ENCODE measurements at places on chromosomes 5 and 9. TPM values are rescaled to one million over a fixed set of nuclear protein-coding genes. Genes with fewer than 3 reads are reported as not detected.

DNA sequence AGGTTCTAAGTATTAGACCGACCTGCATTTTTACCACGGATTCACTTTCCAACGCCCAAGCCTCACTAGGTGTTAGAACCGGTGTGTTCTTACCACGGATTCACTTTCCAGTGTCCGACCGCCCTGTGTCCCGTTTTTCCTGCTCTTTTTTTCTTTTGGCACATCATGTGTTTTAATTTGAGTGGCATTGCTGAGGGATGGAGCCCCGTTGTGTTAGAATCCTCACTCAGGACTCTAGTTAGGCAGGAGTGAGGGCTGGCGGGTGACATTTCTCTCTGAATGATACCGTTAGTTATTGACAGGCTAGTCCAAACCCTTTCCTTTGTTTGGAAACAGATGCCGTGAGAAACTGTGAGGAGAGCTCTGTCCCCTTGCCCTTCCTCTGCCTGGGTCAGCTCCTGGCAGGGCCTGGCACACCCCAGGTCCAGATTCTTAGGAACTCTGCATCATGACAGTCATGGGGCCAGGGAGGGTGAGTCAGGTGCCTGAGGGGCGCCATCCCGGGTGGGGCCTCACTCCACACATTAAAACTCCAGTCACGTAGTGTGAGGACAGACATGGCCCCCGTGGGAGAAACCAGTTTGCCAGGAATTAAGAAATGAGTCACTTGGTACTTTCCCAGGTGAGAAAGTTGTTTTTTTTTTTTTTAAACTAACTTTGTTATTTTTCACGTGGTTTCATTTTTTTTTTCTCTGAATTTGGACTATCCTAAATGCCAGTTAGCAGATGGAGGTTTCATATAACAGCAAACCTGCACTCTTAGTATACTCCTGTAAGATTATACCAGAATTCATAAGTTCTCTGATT, 15.8 kb downstream of the EXOC3 start:
- no peaks in the 10 kb centered on the region for H3K27me3 ChIP-seq
- peaks cover 58% of the 10 kb centered on the region for H3K36me3 ChIP-seq
- peaks cover 12% of the 10 kb centered on the region for H3K4me1 ChIP-seq
- peak overlapping the region; percentile 32 for H3K27ac ChIP-seq

- no peak for DNase-seq
- H3K27ac ChIP-seq, result no peak overlapping the region
- H3K4me1 ChIP-seq, result peaks cover 85% of the 10 kb centered on the region
- no peak overlapping the region for H3K4me3 ChIP-seq
- peaks cover 4% of the 10 kb centered on the region for H3K36me3 ChIP-seq
- no peaks in the 10 kb centered on the region for H3K27me3 ChIP-seq
Measured at GRCh38 chr5:76408104-76408654, 5.1 kb downstream of the IQGAP2 start.

SERINC5 gene
- 165 TPM for total RNA-seq

TPM2 gene
- total RNA-seq, result 79.6 TPM

- no peaks in the 10 kb centered on the region for H3K36me3 ChIP-seq
- no peaks in the 10 kb centered on the region for H3K27me3 ChIP-seq
- DNase-seq, result no peak
Measured at GRCh38 chr5:137392261-137392660, 106.9 kb downstream of the SPOCK1 start.

- DNase-seq, result no peak
- H3K4me3 ChIP-seq, result no peak overlapping the region
- no peaks in the 10 kb centered on the region for H3K27me3 ChIP-seq
- H3K4me1 ChIP-seq, result no peaks in the 10 kb centered on the region
Measured at GRCh38 chr5:13317654-13318053, 626.8 kb downstream of the DNAH5 start.

DNA sequence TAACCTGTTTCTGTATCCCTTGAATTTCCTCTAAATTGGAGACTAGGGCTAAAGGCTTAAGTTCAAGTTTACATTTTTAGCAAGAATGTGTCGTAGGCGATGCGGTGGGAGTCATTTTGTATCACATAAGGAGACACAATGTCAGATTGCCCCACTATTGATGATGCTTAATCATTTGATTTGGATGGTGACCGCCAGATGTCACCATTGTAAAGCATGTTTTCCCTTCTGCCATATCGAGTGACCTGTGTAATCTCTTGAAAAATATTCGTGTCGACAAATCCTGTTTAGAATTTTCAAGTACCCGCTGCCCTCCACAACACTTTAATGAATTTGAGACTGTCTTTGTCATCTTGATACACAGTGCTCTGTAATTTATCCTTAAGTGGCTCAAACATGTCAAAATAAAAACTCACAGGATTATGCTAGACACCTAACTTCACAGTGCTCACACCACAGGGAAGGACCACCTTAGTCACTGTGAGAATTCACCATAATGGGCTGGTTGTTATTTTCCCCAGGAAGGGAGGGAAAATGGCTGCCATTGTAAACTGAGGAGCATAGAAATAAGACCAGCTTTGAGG, 34.5 kb upstream of the SLC46A2 start:
- no peaks in the 10 kb centered on the region for H3K27me3 ChIP-seq
- H3K36me3 ChIP-seq, result no peaks in the 10 kb centered on the region
- no peak overlapping the region for H3K27ac ChIP-seq
- no peaks in the 10 kb centered on the region for H3K4me1 ChIP-seq
- DNase-seq, result no peak
- no peak overlapping the region for H3K4me3 ChIP-seq

CDC25C gene
- total RNA-seq, result not detected
